ENCODE measurements at places on chromosomes 6 and 20. TPM values are rescaled to one million over a fixed set of nuclear protein-coding genes. Genes with fewer than 3 reads are reported as not detected.

The C20orf202 gene
- 0.09 TPM for total RNA-seq

GRCh38 chr20:37345339-37346235 lies at the start of gene SRC:
Gene SRC, plus strand, starts transcription at chr20:37346140. Its CDS starts 38,014 bp downstream, at chr20:37384154.
- no peaks in the 10 kb centered on the region for H3K27me3 ChIP-seq
- DNase-seq, result no peak
- H3K4me3 ChIP-seq, result peak within 1 kb of the TSS; percentile 72
- peaks cover 3% of the 10 kb centered on the region for H3K4me1 ChIP-seq
- H3K27ac ChIP-seq, result peak within 1 kb of the TSS; percentile 55

The SEMG1 gene
- total RNA-seq, result 0.24 TPM

GRCh38 chr6:42199106-42199981 lies 4.6 kb upstream of the GUCA1B start:
- no peaks in the 10 kb centered on the region for H3K4me1 ChIP-seq
- H3K36me3 ChIP-seq, result no peaks in the 10 kb centered on the region
- no peaks in the 10 kb centered on the region for H3K27me3 ChIP-seq

The FNDC1 gene
- 0.47 TPM for total RNA-seq

DNA sequence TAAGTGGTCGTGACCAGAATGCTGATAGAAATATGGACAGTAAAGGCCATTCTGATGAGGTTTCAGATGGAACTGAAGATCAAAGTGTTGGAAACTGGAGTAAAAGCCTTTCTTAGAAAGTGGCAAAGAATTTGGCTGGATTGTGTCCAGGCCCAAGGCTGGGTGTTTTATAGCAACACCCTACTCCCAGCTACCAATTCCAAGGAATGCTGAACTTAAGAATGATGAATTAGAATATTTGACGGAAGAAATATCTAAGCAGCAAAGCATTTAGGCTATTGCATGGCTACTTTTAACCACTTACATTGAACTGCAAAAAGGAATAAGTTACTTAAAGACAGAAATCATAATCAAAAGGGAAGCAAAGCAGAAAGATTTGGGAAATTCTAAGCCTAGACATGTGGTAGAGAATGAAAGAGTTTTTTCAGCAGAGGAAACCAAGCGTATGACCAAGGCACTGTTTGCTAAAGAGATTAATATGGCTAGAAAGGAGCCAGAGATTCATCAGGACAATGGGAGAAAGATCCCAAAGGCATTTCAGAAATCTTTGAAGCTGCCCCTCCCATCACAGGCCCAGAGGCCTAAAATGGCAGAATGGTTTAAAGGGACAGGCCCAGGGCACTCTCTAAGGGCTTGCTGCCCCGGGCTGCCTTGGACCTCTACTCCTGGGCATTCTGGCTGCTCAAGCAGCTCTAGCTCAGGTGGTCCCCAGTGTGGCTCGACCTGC lies 25.8 kb downstream of the SDHAF4 start:
- no peak overlapping the region for H3K4me3 ChIP-seq
- no peaks in the 10 kb centered on the region for H3K4me1 ChIP-seq

DNA sequence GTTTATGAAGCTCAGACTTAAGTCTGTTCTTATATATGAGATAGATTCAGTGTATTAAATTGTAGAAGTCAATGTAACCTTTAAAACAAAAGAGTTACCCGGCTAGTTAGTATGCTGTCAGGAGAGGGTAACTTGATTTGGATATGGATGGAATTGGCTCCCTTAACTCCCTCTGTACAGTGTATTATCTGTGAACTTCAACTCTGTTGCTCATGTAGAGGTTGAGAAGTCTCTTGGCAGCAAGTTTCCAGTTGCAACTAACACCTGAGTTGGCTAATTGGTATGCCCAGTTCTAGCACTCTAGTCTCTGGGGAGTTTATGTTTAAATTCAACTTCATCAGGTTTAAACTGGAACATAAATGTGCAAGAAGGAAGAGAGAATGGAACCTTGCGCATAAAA lies 111.0 kb downstream of the NCOA3 start:
- no peaks in the 10 kb centered on the region for H3K4me1 ChIP-seq
- H3K27ac ChIP-seq, result no peak overlapping the region
- H3K4me3 ChIP-seq, result no peak overlapping the region
- H3K36me3 ChIP-seq, result no peaks in the 10 kb centered on the region
- DNase-seq, result no peak
- no peaks in the 10 kb centered on the region for H3K27me3 ChIP-seq

DNA sequence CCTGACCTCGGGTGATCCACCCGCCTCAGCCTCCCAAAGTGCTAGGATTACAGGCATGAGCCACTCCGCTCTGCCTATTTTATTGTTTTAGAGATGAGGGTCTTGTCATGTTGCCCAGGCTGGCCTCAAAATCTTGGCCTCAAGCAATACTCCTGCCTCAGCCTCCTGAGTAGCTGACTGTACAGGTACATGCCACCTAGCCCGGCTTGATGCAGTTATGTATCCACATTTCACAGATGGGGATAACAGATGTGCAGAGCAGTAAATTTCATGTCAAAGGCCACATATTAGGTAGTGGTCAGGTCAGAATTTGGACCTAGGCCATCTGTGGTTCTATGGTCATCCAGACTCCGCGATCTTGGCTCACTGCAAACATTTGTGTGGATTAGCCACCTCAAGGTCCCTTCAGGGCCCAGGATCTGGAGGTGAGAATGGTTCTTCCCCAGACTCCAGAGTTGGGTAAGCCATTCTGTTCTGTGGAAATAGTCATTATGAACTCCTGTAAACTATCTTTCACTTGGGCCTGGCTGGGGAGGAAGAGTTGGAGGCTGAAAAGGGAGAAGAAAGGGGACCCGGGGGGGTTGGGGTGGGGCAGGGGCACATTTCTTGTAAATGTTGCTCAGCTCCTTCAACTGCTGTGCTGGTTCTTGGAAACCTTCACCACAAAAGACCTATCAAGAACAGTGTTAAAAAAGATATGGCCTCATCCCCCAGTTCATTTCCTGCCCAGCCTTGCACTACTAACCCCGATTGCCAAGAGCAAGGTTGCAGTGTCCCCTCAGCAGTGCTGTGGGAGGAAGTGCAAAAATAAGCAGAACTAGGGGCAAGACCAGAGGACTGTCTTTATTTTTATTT lies 13.0 kb downstream of the PIM1 start:
- H3K27me3 ChIP-seq, result no peaks in the 10 kb centered on the region
- no peaks in the 10 kb centered on the region for H3K36me3 ChIP-seq
- peak overlapping the region; percentile 89 for H3K27ac ChIP-seq

DNA sequence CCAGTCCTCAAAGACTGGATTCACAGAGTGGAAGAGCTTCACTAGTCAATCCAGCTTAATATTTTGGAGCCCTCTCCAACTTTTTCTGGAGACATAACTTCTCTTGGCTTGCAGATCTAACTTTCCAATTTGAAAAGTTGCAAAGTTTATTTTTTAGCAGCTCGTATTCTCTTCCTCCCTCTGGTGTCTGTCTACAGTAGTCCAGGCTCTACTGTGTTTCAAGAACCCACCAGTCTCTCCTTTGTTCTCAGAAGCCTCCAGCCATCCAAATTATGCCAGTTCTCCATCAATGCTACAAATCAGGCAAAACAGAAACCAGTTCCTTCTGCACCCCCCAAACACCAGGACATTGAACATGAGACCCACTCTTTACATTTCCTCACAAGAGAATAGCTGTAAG lies 376.1 kb upstream of the OPRM1 start:
- no peaks in the 10 kb centered on the region for H3K36me3 ChIP-seq
- H3K4me3 ChIP-seq, result no peak overlapping the region
- H3K4me1 ChIP-seq, result no peaks in the 10 kb centered on the region
- no peak for DNase-seq

- H3K4me3 ChIP-seq, result no peak overlapping the region
- H3K27me3 ChIP-seq, result no peaks in the 10 kb centered on the region
- H3K4me1 ChIP-seq, result no peaks in the 10 kb centered on the region
- no peak for DNase-seq
- no peak overlapping the region for H3K27ac ChIP-seq
Measured at GRCh38 chr6:144849920-144850319, 564.8 kb downstream of the UTRN start.

The SYNDIG1 gene
- total RNA-seq, result 3.2 TPM

- H3K4me1 ChIP-seq, result peaks cover 8% of the 10 kb centered on the region
- no peak within 1 kb of the TSS for H3K27ac ChIP-seq
- peak within 1 kb of the TSS; percentile 96 for H3K4me3 ChIP-seq
- no peaks in the 10 kb centered on the region for H3K27me3 ChIP-seq
Measured at GRCh38 chr20:37693635-37694626, at the start of gene CTNNBL1. Gene CTNNBL1, plus strand, starts transcription at chr20:37694030. Its CDS starts 93 bp downstream, at chr20:37694123.

DNA sequence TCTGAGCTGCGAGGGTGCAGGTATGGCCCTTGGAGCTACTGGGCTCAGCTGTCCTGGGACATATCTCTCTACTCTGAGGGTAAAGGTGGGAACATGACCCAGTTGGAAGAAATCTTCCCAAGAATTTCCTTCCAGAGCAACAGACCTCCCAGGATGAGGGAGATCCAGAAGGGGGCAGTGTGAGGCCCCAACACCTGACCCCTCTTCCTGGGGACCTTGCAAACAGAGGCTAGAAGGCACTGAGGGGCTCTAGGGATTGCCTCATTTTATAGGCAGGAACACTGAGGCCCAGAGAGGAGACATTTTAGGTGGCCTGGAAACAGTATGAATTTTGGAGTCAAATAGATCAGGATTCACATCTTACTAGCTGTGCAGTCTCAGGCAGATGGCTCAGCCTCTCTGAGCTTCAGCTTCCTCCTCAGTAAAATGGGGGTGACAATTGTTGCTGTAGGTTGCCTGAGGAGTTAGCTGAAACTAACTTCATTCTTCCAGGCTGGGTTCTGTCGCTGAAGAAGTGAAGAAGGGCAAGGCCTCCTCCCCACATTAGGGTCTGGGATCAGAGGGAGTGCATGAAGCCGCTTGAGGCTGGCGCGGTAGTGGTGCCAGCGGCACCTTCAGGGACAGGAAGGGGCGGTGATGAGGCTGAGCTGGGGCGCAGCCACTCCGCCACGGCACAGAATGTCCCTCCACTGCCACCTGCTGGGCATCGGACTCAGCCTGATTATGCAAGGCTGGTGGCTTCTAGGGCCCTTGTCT lies 11.4 kb downstream of the KCNK17 start:
- peak overlapping the region; percentile 11 for H3K4me3 ChIP-seq
- H3K36me3 ChIP-seq, result no peaks in the 10 kb centered on the region
- no peak overlapping the region for H3K27ac ChIP-seq

The C20orf204 gene
- 17.0 TPM for total RNA-seq

GRCh38 chr6:87237804-87238203 lies 82.4 kb downstream of the ZNF292 start:
- no peak overlapping the region for H3K27ac ChIP-seq
- no peaks in the 10 kb centered on the region for H3K4me1 ChIP-seq
- H3K27me3 ChIP-seq, result no peaks in the 10 kb centered on the region

DNA sequence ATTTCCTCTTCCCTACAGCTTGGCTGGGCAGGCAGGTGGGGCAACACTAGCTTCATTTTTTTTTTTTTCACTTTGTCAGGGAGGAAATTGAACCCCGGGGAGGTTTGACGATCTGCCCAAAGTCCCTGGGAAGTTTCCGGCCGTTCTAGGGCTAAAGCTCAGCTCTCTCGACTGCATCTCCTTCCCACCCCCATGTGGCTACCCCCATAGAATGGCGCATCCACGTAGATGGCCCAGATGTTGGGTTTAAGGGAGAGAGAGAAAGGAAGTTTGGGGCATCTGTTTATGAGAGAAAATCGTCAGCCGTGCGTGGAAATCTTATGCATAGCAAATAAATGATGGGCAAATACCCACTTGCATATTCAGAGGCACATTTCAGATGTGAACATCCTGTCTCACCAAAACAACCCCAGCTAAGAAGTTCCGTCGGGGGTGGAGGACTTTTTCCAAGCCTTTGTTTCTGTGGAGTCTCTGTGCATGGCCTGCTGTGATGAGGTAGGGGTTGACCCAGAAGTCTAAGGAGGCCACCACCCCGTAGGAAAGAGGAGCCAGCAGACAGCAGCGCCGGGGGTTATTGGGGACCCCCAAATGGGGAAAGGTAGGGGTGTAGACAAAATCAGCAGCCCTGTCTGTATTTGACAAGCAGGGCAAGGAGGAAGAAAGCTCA lies 40.5 kb upstream of the ZNF831 start:
- peak overlapping the region; percentile 43 for H3K27ac ChIP-seq
- no peaks in the 10 kb centered on the region for H3K36me3 ChIP-seq
- no peak overlapping the region for H3K4me3 ChIP-seq

DNA sequence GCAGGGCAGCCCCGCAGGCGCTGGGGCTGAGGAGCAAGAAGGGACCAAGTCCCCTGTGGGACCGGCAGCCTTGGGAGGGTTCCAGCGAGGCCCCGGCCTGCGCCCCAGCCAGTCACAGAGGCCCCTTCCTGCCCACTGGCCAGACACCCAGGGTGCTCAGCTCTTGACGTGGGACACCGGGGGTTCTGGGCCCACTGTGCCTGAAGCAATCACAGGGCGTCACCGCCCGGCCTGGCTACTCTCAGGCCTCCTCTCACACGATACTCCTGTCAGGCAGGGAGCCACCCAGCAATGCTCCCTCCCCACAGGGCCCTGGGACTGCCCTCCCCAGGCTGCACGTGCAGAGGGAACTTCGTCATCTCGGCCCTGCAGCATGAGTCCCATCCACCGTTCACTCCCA lies 14.5 kb downstream of the TAF4 start:
- no peak overlapping the region for H3K4me3 ChIP-seq
- H3K27me3 ChIP-seq, result no peaks in the 10 kb centered on the region
- H3K27ac ChIP-seq, result no peak overlapping the region

DNA sequence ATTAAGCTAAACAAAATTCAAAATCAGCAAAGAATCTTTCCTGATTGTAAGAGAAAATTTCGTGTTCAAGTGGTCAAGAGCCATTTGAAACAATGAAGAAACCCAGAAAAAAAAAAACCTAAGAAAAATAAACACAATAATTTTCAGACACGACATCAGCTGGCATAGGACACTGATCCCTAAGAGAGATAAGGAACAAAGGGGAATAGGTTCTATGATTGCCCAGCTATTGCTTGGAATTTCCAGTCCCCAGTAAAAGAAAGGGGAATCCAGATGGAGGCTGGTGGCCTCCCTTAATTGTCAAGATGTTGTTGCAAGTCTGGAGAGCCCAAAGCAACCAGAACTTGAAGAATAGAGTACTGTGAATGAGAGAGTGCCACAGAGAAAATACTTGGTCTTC lies 48.5 kb downstream of the COL12A1 start:
- no peak overlapping the region for H3K27ac ChIP-seq
- no peaks in the 10 kb centered on the region for H3K36me3 ChIP-seq
- no peaks in the 10 kb centered on the region for H3K27me3 ChIP-seq
- no peak for DNase-seq
- H3K4me3 ChIP-seq, result no peak overlapping the region
- no peaks in the 10 kb centered on the region for H3K4me1 ChIP-seq

DNA sequence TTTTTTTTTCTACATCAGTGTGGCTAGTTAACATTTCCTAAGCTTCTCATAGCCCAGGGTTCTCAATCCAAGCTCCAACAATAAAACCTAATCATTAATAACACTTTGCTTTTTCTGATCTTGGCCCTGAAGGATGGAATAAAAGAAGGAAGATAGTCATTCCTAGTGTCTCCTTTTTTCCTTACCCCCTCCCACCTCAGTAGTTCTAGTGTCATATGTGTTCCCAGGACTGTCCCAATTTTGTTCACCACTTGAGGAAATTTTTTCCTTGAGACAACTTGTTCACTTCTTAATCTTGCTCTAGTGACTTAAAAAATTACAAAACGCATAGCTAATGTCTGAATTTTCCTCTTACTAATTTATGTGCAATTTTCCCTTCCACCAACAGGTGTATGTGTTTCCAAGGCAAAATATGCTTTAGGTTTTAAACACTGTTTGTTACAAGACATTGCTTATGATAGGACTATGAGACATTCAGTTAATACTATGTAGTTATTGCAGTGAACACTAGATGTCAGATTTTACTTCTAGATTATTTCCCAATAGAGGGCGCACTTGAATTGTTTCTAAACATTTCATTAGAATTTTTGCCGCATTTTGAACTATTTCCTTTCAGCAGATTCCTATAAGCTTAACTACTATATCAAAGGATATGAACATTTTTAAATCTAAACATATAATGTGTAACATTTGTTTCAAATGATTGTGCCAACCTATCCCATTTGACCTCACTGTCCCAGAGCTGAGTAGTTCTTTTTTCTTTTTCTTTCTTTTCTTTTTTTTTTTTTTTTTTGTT lies 18.5 kb upstream of the C6orf141 start:
- H3K27ac ChIP-seq, result no peak overlapping the region
- H3K4me3 ChIP-seq, result no peak overlapping the region
- peak; percentile 12 for DNase-seq
- H3K27me3 ChIP-seq, result no peaks in the 10 kb centered on the region
